Motor neuron (in vitro differentiated cells): ENCODE measurements at places on chromosomes 1 and 21. TPM values are rescaled to one million over a fixed set of nuclear protein-coding genes. Genes with fewer than 3 reads are reported as not detected.

DNA sequence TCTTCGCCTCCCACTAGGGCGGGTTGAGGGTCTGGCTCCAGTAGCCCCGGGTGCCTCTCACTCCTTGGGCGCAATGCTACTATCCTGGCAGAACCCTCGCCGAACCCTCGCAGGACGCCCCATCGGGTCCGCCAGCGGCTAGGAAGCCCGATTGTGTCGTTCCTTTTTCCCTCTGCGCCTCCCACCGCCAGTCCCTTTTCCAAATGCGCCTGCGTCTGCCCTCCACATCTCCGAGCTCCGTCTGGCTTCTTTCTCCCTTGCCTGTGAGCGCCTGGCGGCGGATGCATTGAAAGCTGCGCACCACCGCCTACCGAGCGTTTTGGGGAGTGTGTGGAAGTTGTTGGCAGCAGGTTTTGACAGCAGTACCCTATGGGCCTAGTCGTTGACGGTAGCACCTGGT lies 1.0 kb upstream of the DIRAS3 start:
- ATAC-seq, result no peak

DNA sequence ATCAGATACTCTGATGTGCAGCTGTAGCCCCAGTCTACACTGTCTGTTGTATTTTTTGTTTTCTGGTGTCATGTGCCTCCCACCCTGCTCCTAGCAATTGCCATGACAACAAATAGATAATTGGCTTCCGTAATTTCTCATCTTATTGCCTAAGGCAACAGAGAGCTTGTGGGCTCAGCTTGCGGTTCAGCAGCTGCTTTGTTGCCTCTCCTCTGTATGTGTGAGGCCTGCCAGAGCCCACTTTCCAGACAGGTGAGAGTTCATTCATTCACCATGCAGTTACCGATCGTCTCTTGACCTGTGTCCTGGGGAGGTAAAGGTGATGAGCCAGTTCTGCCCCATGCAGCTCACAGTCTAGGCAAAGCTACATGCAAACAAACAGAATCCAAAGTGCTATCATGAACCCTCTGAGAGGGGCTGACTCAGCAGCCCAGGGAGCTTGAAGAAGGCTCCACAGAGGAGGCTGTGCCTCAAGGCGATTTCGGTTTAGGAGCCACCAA lies 11.9 kb downstream of the LGALS8 start:
- ATAC-seq, result peak; percentile 84

The KLHDC9 gene
- 28.3 and 30.0 TPM in 2 replicates for total RNA-seq

- no peak for ATAC-seq
Measured at GRCh38 chr1:201331166-201331565, 46.3 kb downstream of the TNNT2 start.

GRCh38 chr1:232628335-232629249 lies 1.3 kb downstream of the SIPA1L2 start:
- ATAC-seq, result no peak

GRCh38 chr21:34157521-34157920 lies 84.1 kb downstream of the MRPS6 start:
- no peak for ATAC-seq

DNA sequence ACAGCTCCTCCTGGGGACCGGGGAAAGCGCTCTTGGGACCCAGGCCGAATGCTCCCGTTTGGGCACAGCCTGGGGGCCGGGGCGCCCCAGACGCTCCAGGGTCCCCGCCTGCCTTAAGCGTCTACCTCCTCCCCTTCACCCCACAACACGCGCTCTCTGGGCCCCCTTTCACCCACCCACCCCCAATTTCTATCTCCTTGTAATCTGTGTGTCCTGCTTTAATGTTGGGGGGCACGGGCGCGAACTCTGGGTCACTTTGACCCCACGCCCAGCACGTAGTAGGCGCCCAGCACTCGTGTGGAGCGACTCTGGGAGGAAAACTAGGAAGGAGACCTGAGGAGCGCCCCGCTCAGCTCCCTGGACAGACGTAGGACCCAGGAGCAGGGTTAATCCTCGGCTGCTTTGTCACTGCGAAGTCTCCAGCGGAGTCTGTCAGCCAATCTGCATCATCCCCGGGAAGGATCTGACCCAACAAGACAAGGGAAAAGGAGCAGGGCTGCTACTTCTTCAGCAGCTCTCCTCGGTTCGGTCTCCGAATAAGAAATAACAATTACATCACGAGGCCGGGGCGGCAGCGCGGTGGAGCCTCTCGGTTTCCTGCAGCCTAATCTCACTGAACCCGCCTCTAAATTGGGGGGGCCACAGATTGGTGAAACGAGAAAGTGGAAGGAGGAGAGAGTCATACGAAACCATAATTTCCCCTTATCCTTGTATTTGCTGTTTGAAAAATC lies 757 bp upstream of the NRIP1 start:
- ATAC-seq, result peak; percentile 58

GRCh38 chr1:8477983-8478362 lies 160.1 kb downstream of the SLC45A1 start:
- ATAC-seq, result no peak

The SLC9C2 gene
- not detected in 2 replicates for total RNA-seq

DNA sequence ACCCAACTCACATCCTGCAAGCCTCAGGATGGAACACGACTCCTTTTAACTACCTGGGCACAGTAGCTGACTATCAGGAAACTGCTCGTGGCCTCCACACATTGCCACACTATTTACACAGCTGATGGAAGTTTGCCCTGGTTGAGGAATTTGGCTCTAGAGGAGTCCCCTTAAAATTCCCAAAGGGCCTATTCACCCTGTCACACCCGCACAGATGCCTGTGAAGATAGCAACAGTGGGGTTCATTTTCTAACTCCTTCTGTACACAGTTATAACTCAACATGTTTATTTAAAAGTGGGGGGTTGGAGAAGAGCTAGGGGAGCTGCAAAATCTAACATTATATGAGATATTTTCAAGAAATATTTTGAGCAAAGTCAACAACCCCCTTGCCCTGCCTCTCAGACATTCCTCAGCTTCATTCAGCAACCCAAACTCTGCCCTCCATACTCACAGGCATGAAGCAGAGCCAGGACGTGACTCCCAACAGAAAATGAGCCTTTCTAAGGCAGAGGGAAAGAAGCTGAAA lies 35.8 kb upstream of the CCN1 start:
- no peak for ATAC-seq

- ATAC-seq, result peak; percentile 85
Measured at GRCh38 chr1:51421964-51422363, 91.6 kb upstream of the TTC39A start.

The RGSL1 gene
- total RNA-seq, result 0.31 TPM in 1 of 2 replicates, not detected in the other

- no peak for ATAC-seq
Measured at GRCh38 chr1:30774550-30775432, 17.2 kb upstream of the LAPTM5 start.

DNA sequence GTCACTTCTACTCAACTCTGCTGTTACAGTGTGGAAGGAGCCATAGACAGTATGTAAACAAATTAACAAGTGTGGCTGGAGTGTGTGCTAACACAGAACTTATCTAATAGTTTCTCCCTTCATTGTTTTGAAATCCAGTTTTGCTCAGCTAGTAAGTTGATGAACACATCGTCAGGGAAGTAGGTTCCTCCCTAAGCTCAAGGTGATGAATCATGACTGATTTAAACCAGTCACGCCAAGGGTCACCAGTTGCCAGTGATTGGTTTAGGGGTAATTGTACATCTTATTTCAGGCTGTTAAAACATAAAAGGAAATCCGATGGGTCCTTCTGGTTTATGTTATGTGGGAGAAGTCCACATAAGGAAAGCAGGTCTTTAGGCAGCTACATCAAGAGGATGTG lies 97.0 kb upstream of the CHODL start:
- no peak for ATAC-seq

DNA sequence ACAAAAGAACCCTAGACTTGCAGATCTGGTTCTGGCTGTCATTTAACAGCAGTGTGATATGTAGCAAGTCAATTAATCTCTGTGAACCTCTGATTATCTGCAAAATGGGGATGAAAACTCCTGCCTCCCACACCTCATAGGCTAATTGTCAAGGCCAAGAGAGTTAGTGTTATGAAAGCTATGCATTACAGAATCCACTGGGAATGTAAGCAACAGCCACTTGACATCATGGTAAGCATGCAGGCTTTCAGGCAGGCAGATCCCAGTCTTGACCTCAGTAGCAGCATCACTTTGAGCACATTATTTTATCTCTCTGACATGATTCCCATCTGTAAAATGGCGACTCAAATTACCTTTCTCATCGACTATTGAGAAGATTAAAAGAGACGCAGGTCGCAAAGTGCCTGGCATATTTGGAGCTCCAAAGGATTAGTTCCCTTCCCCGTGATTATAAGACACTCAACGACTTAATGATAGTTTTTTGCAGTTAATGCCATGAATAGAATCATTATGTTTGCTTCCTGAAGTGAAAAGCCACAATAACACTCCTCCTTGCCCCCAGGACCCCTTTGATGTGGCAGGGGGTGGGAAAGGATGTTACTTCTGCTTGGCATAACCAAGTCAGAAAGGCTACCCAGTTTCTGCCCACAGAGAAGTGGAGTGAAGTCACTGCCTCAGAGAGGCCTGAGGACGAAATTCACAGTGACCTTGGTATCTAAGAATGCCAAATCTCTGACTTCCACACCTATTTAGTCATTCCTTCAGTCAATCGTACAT lies 273.0 kb upstream of the NFIA start:
- ATAC-seq, result no peak

The RIMS3 gene
- 57.8 and 58.5 TPM in 2 replicates for total RNA-seq

The FABP3 gene
- 51.4 and 52.6 TPM in 2 replicates for total RNA-seq

- no peak for ATAC-seq
Measured at GRCh38 chr1:202665417-202665816, 44.8 kb downstream of the SYT2 start.

DNA sequence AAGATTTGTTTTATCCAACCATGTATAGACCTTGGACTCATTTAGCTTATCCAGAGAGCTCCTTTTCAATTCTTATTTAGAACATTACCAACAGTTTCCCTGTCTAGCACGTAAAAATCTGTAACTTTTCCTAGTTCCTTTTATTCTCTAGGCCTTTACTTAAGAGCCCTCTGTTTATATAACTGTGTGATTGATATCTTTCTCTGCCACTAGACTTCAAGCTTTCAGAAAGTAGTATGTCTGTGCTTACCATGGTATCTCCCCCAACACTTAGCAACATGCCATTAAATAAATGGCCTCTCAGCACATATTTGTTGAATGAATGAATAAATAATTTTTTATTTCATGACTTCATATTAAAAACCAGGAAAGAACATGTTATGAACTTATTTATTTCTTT lies 209.4 kb downstream of the PTPRC start:
- no peak for ATAC-seq

The IGSF21 gene
- total RNA-seq, result 65.1 and 74.2 TPM in 2 replicates

- ATAC-seq, result no peak
Measured at GRCh38 chr1:160326418-160326817, 16.6 kb downstream of the COPA start.

DNA sequence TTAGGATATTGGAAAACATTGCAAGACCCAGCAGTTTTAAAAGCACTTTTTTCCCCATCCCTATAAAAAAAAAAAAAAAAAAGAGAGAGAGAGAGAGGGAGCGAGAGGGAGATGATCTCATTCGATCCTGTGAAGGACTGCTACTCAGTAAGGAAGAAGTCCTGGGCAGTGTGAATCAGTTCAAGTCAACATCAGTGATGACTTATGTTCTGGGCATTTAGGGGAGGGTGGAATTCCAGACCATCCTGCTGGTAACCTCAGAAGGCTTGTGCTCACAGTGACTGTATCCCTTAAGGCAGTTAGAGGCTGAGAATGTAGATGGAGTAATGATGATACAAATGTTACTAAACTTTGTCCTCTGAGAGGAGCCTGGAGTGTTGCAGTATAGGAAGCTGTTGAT lies 151.4 kb downstream of the TGFB2 start:
- ATAC-seq, result peak; percentile 81

- ATAC-seq, result peak; percentile 96
Measured at GRCh38 chr1:151130987-151131586, 15.3 kb downstream of the SEMA6C start.

DNA sequence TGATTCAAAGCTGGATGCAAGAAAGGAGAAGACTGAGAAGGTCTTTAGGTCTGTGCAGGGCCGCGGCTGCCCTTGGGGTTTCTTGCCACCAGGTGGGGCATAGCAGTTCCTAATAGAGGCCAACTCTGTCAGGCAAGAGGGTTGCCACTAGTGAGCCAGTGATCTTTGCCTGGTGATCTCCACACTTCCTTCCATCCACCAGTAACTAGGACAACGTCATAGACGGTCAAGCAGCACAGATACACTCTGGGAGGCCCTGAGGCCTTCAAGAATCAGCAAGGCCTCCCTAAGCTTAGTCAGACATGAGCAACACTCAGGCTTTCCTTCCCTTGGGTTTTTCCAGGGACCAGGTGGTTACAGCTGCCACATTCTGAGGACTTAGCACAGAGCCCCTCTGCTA lies 32.9 kb upstream of the ATP2B4 start:
- no peak for ATAC-seq

GRCh38 chr1:231318015-231318355 lies 19.7 kb downstream of the EXOC8 start:
- ATAC-seq, result no peak

- no peak for ATAC-seq
Measured at GRCh38 chr21:19921211-19921610, 1077.0 kb upstream of the NCAM2 start.

- ATAC-seq, result no peak
Measured at GRCh38 chr1:157043685-157044084, 1.9 kb downstream of the ARHGEF11 start.

DNA sequence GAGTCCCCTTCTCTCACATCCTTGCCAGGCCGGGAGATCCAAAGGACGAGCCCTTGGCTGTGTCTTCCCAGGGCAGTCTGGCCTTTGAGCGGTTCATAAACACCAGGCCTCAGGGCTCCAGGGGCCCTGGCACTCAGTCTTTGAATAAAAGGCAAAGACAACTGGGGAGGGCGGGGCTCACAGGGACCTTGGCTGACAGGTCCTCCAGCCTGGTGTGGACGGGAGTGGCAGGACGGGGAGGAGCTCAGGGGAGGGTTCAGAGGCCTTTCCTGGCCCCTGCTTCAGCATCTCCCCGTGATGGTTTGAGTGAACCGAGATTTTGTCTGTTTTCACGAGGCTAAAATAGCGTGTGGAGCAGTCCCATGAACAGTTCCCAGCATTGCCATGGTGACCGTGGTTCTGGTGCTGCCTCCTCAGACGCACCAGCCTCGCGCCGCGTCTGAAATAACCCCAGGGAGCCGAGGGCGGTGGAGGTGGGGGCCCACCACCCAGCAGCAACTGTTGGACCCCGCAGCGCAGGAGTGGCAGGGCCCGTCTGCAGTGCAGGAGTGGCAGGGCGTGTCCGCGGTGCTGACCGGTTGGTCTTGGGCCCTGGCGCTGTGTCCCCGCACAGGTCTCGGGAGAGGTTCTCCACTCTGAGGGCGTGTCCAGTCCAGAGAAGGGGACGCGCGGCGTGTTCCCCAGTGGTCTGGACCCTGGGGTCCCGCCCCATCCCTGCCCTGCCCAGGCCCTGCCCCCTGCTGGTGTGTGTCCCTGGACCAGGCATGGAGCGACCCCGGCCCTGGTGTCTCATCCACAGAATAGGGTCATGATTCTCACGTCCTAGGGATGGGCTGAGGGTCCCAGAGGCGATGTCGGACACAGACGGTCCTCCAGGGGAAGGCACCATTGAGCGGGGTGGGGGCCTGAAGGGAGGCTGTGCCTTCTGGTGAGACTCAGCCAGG lies 7.1 kb upstream of the PRKCZ start:
- peak; percentile 15 for ATAC-seq

DNA sequence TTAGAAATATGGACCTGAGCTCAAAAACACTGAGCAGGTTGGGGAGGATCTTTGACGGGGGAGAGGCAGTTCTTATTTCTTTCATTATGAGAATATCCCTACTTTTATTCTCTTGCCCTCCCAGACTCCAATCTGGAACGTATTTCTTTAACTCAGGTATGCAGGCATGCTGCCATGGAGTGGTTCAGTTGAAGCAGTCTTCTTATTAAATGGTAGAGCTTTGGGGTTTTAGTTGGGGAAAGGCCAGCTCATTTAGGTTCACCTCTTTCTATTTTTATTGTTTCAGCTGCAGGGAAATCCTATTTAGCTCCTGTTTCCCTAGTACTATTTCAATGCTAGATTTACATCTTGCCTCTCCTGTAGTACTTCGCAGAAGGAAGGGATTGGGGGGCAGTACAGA lies 198.9 kb downstream of the TTLL7 start:
- ATAC-seq, result no peak
